ENCODE measurements at places on chromosomes 5 and 9. TPM values are rescaled to one million over a fixed set of nuclear protein-coding genes. Genes with fewer than 3 reads are reported as not detected.

The PCDH1 gene
- 22.1 TPM for total RNA-seq

The SLC6A7 gene
- total RNA-seq: not detected

The STK32A gene
- 0.22 TPM for total RNA-seq

DNA sequence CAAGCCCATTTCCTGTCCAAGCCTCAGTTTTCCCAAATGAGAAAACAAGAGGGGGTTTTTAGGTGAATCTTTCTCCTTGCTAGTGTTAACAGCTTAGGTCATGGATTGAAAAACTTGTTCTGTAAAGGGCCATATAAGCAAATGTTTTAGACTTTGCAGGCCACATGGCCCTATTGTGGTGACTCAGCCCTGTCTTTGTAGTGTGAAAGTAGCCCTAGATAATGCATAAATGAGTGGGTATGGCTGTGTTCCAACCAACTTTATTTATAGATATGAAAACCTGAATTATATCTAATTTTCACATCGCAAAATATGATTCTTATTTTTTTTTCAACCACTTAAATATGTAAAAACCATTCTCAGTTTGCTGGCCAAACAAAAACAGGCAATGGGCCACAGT, 6.9 kb upstream of the BARX1 start:
- H3K27me3 ChIP-seq: peaks cover 32% of the 10 kb centered on the region
- no peak overlapping the region for H3K4me3 ChIP-seq
- H3K27ac ChIP-seq: no peak overlapping the region
- peaks cover 36% of the 10 kb centered on the region for H3K4me1 ChIP-seq
- H3K36me3 ChIP-seq: no peaks in the 10 kb centered on the region

- no peaks in the 10 kb centered on the region for H3K4me1 ChIP-seq
- no peak for DNase-seq
- H3K4me3 ChIP-seq: no peak overlapping the region
- H3K27me3 ChIP-seq: no peaks in the 10 kb centered on the region
- no peak overlapping the region for H3K27ac ChIP-seq
These were observed 40.2 kb downstream of the SH3RF2 start for GRCh38 chr5:145976431-145977155.

GRCh38 chr5:141747152-141748141, 65.4 kb upstream of the ARAP3 start:
- H3K27me3 ChIP-seq: no peaks in the 10 kb centered on the region
- no peak overlapping the region for H3K27ac ChIP-seq
- no peak for DNase-seq

DNA sequence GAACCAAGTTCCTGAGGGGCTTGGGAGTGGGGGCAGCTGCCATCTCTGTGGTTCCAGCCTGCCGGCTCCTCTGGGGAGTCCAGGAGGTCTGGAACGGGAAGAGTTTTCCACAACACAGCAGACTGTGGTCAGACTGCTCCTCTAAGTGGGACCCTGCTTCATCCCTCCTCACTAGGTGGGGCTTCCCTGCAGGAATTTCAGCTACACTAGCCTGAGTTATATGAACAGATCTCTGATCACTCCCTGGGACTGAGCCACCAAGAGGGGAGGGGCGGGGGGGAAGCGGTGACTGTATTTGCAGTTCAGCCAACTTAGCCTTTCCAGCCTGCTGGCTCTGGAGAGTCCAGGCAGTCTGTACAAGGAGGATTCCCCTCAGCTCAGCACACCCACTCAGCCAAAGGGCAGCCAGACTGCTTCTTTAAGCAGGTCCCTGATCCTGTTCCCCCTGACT, 19.4 kb downstream of the DTWD2 start:
- no peak overlapping the region for H3K4me3 ChIP-seq
- no peaks in the 10 kb centered on the region for H3K27me3 ChIP-seq
- peaks cover 8% of the 10 kb centered on the region for H3K4me1 ChIP-seq

DNA sequence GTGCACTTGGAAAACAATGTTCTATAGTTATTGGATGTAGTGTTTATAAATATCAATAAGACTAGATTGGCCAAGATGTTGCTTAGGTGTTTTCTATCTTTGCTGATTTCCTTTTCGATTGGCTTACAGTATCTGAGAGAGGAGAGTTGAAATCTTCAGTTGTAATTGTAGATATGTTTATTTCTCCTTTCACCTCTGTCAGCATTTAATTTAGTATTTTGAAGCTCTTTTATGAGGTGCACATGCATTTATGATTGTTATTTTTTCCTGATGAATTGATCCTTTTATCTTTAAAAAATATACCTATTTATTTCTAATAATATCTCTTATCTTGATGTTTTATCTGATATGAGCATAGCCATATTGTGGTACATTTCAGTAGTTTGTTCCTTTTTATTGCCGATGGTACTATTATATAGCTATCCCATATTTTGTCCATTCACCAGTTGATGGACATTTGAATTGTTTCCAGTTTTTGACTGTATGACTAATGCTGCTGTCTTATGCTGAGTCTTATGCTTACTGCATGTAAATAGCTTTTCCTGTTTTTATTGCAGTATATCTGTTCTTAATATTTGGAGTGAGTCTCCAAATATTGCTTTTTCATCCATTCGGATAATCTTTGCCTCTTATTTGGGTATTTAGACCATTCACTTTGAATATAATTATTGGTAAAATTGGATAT, 34.7 kb downstream of the ERCC6L2 start:
- no peak overlapping the region for H3K27ac ChIP-seq
- H3K4me1 ChIP-seq: no peaks in the 10 kb centered on the region
- peaks cover 3% of the 10 kb centered on the region for H3K36me3 ChIP-seq
- no peak for DNase-seq
- H3K27me3 ChIP-seq: no peaks in the 10 kb centered on the region

GRCh38 chr5:147403651-147404640, 105.9 kb downstream of the DPYSL3 start:
- no peaks in the 10 kb centered on the region for H3K27me3 ChIP-seq
- H3K36me3 ChIP-seq: peaks cover 24% of the 10 kb centered on the region
- H3K27ac ChIP-seq: peak overlapping the region; percentile 86
- no peak overlapping the region for H3K4me3 ChIP-seq
- peaks cover 56% of the 10 kb centered on the region for H3K4me1 ChIP-seq

DNA sequence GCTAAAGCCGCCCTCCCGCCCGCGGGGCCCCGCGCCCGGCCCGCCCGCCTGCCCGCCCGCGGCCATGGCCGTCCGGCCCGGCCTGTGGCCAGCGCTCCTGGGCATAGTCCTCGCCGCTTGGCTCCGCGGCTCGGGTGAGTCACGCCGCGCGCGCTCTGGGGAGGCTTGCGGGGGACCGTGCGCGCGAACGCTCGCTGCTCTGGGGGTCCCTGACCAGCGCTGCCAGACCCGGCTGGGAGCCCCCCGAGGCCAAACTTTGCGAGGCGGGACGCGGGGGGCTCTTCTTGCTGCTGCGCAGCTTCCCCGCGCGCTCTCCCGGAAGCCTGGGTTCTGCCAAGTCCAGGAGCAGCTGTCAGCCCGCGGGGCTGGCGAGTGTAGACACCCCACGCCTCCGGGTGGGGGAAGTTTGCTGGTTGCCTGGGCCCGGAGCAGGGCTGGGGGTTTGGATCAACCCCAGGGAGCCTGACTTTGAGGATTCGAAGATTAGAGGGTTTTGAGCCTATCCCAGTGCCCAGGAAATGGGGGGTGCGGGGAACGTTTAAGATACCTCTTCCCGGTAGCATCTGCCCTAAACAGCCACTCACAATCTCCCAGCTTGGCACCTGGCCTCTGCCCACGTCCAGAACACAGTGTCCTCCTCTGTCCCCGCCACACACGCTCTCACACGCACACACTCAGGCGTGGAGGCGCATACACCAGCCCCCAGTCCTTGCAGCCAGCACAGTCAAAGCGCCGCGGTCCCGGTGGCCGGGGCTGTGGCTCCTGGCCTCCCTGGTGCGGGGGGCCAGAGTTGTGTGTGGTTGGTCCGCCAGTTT, 535 bp downstream of the UNC5A start:
- H3K36me3 ChIP-seq: no peaks in the 10 kb centered on the region
- no peak overlapping the region for H3K27ac ChIP-seq
- H3K4me1 ChIP-seq: no peaks in the 10 kb centered on the region
- peak overlapping the region; percentile 46 for H3K4me3 ChIP-seq
- peaks cover 19% of the 10 kb centered on the region for H3K27me3 ChIP-seq
